Activated CD4-positive, alpha-beta memory T cell treated with anti-CD3 and anti-CD28 coated beads, Interleukin-2, amount 10 ng/mL, durations not matched to agents 7 days and 5 days (primary cell): ENCODE measurements at places on chromosomes 2 and 18. TPM values are rescaled to one million over a fixed set of nuclear protein-coding genes. Genes with fewer than 3 reads are reported as not detected.

Gene COX5B
- 192 TPM for total RNA-seq

Gene HNRNPLL
- total RNA-seq: 119 TPM

Gene DNAJC5G
- not detected for total RNA-seq

Gene B3GNT7
- total RNA-seq: 0.15 TPM

Gene SCN2A
- total RNA-seq: not detected

Gene ANKRD29
- not detected for total RNA-seq

Gene DOCK10
- 239 TPM for total RNA-seq

Gene NOL4
- not detected for total RNA-seq

Gene ACVR1C
- total RNA-seq: 1.6 TPM

Gene HMSD
- total RNA-seq: 9.6 TPM

Gene CFAP65
- not detected for total RNA-seq

- no peak for DNase-seq
These were observed 64.4 kb upstream of the RAPH1 start for GRCh38 chr2:203599509-203599908.

GRCh38 chr2:5322396-5322795 lies 369.8 kb upstream of the SOX11 start:
- no peak for DNase-seq

DNA sequence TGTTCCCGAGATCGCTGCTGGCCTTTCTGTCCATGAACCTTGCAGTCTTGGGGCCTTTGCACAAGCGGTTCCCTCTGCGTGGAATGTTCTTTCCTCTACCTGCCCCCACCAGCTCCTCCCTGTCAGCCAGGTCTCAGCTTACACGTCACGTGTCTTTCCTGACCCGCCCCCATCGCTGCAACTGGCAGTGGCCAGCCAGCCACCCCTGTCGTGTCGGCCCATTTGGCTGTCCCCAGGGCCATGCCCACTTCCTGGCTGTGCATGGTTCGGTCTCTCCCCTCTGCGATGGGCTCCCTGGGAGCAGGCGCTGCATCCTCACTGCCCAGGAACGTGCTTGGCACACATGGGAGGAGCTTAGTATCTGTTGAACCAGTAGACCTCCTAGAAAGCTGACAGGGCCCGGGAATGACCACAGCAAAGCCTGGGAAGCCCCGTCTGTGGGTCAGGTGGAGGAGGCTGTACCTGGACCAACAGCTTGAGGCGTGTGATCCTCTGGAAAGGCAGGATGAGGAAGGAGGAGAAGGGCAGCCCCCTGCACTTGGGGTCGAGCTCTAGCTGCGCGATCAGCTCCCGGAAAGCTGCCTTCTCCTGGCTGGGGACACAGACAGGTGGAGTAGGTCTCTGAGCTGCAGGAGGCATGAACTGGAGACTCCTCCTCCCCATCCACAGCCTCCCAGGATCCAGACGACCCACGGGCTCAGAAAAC lies 21.0 kb downstream of the SNORC start:
- DNase-seq: no peak

DNA sequence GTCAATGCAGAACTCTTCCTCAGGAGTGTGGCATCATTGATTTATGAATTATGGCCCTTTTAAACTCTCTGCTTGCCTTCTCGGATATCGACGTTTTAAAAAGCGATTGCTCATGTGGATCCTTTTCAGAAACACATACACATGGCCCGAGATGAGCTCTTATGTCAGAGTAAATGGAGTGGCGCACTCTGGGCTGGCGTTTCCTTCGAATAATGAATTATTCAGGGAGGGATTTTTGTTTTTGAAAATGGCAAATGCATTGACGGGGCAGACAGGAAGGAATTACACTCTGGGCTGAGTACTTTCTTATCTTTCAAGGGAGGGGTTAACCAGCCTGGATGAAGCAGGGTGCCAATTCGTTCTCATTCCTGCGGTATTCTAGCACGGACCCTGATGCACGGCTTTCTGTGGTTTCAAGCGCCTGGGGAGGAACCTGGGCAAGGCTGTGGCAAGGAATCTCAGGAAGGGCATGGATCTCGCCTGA lies 142.7 kb downstream of the PRKCE start:
- no peak for DNase-seq

GRCh38 chr2:199810422-199811171 lies 40.4 kb downstream of the FTCDNL1 start:
- no peak for DNase-seq

DNA sequence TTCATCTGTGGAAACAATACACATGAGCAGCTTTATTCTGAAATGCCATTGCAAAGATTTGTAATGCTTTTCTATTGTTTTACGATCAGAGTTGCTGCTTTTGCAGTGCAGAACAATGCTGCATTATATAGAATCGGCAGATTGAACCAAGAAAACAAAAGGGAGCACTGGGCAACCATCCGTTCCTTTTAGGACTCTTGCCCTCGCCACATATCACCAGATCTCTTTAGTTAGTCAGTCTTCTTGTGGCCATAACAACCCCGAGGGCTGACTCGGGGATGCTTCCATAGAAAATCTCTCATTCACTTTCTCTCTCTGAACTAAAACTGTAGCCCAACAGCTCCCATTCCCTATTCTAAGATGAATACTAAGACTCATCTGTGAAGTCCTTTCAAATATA lies 340.4 kb downstream of the NRXN1 start:
- no peak for DNase-seq

GRCh38 chr2:84925336-84925723 lies 19.9 kb downstream of the TMSB10 start:
- no peak for DNase-seq

GRCh38 chr2:95030496-95030895 lies 5.0 kb downstream of the MAL start:
- DNase-seq: no peak

GRCh38 chr2:199458806-199459285 lies 1.1 kb upstream of the SATB2 start:
- no peak for DNase-seq

DNA sequence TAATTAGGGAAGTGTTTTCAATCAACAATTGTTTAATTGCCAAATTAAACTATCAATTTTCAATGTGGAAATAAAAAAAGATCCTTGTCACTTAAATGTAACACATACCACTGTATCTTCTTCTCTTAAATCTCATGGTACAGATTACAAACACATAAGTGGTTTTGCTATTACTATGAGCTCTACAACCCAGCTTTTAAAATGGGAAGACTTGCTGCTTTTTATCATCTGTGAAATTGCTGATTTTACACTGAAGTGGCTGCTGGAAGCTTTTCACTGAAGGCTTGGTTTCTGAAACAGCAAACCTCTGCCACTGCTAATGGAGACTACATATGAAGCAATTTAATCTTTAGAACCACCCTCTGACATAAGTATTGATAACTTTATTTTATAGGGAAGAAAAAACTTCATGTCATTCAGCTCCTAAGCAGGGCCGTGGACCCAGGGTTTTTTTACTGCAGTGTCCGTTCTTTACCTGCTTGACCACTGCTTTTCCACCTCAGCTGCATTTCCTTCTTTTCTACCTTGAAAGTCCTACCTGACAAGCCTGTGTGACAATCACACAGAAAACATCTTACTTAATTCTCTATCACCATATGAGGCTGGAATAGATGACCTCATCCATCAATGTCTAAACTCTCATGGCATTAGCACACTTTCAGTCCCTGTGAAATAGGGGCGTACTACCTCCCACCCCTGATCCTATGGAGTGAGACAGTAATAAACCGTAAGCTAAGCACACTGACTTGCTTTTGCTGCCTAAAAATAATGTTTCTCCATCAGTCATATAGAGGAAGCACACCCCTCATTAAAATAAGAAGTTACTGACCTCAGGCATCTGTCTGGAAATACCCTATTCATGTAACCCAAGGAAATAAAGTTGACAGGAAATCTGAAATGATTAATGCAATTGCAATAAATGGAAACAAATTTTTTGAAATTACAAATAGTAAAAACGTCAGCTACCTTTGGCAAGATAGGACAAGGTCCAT lies 19.2 kb upstream of the SLC8A1 start:
- no peak for DNase-seq

GRCh38 chr2:172843902-172844715 lies 108.5 kb downstream of the RAPGEF4 start:
- DNase-seq: no peak
